ENCODE measurements at places on chromosomes 6 and 20. TPM values are rescaled to one million over a fixed set of nuclear protein-coding genes. Genes with fewer than 3 reads are reported as not detected.

- peaks cover 8% of the 10 kb centered on the region for H3K27me3 ChIP-seq
- H3K36me3 ChIP-seq = no peaks in the 10 kb centered on the region
- H3K27ac ChIP-seq = no peak overlapping the region
- DNase-seq = no peak
- no peaks in the 10 kb centered on the region for H3K4me1 ChIP-seq
These were observed 42.4 kb upstream of the EYA4 start for GRCh38 chr6:133198725-133199124.

- no peak overlapping the region for H3K4me3 ChIP-seq
- peaks cover 53% of the 10 kb centered on the region for H3K36me3 ChIP-seq
These were observed 50.9 kb downstream of the MYH7B start for GRCh38 chr20:35006531-35006971.

Gene ISM1
- total RNA-seq = not detected

DNA sequence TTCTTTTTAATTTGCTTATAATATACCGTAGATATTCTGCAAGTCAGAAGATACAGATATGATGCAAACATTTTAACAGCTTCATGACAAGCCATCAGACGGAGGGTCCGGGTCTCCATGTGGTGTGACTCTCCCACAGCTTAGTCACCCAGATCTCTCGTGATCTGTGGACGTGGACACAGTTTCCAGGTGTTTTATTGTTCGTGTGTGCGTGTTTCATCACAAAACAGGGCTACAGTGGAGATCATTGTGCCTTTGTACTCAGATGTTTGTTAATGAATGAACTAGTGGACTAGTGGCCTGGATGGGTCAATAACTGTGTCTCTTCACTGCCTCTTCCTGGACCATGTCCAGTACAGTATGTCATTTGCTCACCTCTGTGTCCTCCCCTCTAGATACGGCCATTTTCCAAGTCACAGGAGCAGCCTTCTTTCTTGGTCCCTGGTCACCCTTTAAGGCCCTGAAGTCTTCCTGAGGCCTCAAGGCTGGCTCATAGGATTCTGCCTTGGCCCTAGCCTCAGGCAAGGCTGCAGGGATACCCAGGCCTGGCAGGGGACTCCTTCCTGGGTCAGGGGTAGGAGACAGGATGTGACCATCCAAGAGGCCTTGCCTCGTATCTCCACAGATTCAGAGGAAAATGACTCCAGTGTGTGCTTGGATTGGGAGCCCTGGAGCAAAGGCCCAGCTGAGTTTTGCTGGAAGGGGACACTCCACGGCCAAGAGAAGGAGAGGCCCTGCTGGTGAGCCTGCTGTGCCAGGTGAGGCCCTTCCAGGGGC is 4.6 kb downstream of the ADIG start:
- no peaks in the 10 kb centered on the region for H3K4me1 ChIP-seq
- no peaks in the 10 kb centered on the region for H3K27me3 ChIP-seq
- H3K4me3 ChIP-seq = no peak overlapping the region
- no peaks in the 10 kb centered on the region for H3K36me3 ChIP-seq
- no peak for DNase-seq

- peak; percentile 29 for DNase-seq
- no peaks in the 10 kb centered on the region for H3K27me3 ChIP-seq
- no peaks in the 10 kb centered on the region for H3K36me3 ChIP-seq
- H3K4me1 ChIP-seq = no peaks in the 10 kb centered on the region
- no peak overlapping the region for H3K4me3 ChIP-seq
These were observed 85.7 kb upstream of the NEDD9 start for GRCh38 chr6:11317885-11318771.

DNA sequence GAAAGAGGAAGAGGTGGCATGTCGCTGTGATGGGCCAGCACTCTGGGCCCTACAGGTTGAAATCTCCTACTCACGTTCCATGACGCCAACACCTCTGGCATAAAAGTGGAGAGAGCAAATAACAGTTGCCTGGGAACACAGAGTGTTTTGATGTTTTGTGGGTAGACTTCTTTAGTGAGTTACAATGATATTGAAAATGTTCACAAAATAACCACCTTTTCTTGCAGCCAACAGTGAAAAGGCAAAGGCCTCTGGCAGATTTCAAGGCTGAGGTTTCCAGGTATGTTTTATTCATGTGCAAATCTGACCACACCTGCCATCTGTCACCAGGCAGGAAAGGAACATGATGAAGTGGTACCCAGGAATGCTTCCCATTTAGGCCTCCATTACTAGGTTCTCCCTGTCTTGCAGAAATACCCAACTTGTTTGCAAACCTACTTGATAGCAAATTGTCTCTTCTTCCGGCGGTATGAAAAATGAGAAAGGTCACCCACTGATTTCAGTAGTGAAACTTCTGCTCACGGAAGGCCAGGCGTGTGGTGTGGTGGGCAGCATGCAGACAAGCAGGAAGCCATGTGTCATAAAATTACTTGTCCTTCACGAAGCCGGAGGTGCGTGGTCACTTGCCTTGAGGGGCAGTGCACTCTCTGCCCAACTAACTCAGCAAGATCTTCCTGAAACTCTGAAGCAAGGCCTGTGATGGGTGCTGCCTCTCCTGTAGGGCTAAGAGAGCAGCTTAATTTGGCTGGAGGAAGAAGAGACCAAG is 299.1 kb upstream of the PRDM1 start:
- no peaks in the 10 kb centered on the region for H3K4me1 ChIP-seq
- H3K4me3 ChIP-seq = no peak overlapping the region
- H3K27me3 ChIP-seq = peaks cover 13% of the 10 kb centered on the region
- DNase-seq = no peak
- no peaks in the 10 kb centered on the region for H3K36me3 ChIP-seq

GRCh38 chr6:7126754-7127153 is 19.0 kb downstream of the RREB1 start:
- no peak overlapping the region for H3K27ac ChIP-seq
- no peak overlapping the region for H3K4me3 ChIP-seq
- no peak for DNase-seq
- peaks cover 7% of the 10 kb centered on the region for H3K4me1 ChIP-seq
- H3K27me3 ChIP-seq = no peaks in the 10 kb centered on the region

GRCh38 chr6:128882991-128883611 is at the start of gene LAMA2:
LAMA2 (plus strand) TSS chr6:128883138; CDS start chr6:128883246, 108 bp downstream.
- H3K36me3 ChIP-seq = no peaks in the 10 kb centered on the region
- DNase-seq = peak; percentile 4
- H3K27me3 ChIP-seq = no peaks in the 10 kb centered on the region
- H3K4me1 ChIP-seq = no peaks in the 10 kb centered on the region

- no peaks in the 10 kb centered on the region for H3K36me3 ChIP-seq
- DNase-seq = no peak
- H3K4me1 ChIP-seq = no peaks in the 10 kb centered on the region
These were observed 754.7 kb downstream of the DHX35 start for GRCh38 chr20:39716796-39717341.

DNA sequence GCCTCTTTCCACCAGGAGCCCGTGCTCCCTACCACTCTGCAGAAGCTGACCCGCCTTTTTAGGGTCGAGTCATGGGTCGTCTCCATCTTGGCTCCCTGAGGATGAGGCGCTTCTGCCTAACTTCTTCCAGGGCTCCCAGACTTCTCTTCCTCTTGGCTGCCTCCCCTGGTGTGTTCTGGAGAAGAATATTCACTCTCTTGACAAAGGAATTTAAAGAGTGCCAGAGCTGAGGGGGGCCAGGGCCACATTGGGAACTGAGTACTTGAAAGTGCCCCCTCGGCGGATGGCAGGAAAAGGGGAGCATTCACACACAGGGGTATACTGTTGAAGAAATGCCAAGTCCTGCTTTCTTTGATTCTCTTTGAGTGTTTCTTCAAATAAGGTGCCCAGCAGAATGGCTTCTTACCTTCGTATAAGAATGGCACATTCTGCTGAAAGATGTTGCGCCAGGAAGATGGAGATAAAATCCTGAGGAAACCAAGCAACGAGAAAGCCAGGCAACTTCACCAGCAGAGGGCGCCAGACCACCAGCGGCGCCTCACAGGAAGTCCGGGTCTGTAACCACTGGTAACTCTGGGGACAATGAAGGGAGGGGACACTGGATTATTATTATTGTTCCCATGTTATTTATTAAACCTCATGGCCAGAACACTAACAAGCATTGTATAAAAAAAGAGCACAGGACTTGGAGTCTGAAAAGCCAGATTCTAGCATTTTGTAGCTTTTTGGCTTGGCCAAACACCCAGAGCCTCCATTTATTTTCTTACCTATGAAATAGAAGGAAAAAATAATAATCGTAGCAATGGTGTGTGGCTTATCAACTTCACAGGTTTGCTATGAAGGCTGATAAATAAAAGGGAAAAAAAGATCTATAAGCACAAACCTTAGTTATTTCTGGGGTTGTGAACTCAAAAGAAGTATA is 176.7 kb downstream of the HACE1 start:
- peaks cover 4% of the 10 kb centered on the region for H3K4me1 ChIP-seq
- no peaks in the 10 kb centered on the region for H3K27me3 ChIP-seq
- no peak overlapping the region for H3K27ac ChIP-seq
- H3K4me3 ChIP-seq = no peak overlapping the region
- no peaks in the 10 kb centered on the region for H3K36me3 ChIP-seq

GRCh38 chr20:33291830-33292355 is 8.9 kb downstream of the BPIFB1 start:
- no peak overlapping the region for H3K4me3 ChIP-seq
- no peaks in the 10 kb centered on the region for H3K4me1 ChIP-seq
- no peak overlapping the region for H3K27ac ChIP-seq
- DNase-seq = peak; percentile 59
- H3K36me3 ChIP-seq = no peaks in the 10 kb centered on the region

- no peaks in the 10 kb centered on the region for H3K36me3 ChIP-seq
- no peak for DNase-seq
- H3K4me1 ChIP-seq = no peaks in the 10 kb centered on the region
These were observed 18.4 kb downstream of the EDN3 start for GRCh38 chr20:59318803-59319202.
